Stimulated activated naive CD8-positive, alpha-beta T cell treated with anti-CD3 and anti-CD28 coated beads, Interleukin-15, amount 100 ng/mL, for 72 hours (primary cell): ENCODE measurements at places on chromosomes 7 and 10.

- no peak for DNase-seq
Measured at GRCh38 chr10:126185676-126186447, 202.4 kb downstream of the ADAM12 start.

DNA sequence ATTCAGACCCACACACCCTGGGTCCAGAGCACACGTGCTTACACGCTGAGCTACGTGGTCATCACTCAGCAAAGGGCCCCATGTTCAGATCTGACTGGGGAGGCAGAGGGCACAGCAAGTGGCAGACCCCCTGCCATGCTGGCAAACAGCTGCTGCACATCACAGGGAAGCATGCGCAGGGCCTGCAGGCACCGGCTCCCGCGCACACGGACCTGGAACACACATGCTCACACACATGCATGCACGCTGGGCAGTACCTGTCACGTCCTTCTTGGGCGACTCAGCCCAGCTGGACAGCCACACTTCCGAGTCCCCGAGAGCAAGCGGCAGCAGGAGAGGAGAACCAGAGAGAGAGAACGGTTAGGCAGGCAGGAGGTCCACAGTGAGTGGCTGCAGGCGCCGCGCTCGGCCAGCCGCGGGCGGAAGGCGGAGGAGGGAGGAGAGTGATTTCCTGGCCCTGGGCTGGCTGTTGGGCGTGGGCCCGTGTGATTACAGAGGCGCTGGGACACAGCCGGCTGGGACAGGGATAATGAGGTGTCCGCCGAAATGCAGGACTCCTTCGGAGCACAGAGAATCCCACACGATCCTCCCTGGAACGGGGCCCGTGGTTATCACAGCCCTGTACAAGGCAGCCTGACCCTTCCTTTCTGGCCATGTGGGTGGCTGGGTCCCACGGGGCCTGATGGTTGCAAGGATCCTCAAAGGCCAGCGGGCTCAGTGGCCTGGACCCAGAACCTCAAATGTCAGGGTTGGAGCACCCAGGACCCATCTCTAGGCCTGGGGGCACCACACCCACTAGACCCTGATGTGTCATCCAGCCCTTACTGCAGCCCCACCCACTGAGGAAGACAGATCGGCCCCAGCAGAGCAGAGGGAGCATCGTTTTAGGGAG is 175.1 kb downstream of the NEURL1 start:
- no peak for DNase-seq

- no peak for DNase-seq
Measured at GRCh38 chr7:151174246-151175046, 7.0 kb upstream of the GBX1 start.

- no peak for DNase-seq
Measured at GRCh38 chr10:128209862-128210214, 83.6 kb upstream of the MKI67 start.

- no peak for DNase-seq
Measured at GRCh38 chr10:33899578-33900531, 565.4 kb upstream of the NRP1 start.

DNA sequence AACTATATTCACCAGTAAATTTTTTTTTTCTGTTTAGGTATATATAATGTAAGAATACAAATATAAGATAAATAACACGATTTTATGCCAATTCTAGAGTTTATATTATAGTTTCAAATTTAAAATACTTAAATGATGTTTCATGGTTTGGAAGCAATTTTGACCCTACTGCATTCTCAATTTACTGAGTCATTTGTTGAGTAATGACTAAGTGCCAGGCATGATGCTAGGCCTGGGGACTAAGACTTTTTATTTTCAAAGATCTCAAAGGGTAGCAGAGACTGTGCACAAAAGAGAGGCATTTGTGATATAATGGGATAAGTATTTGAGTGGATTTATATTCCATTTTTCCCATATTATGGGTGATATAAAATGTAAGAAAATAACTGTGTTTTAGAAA is 78.9 kb upstream of the SMIM30 start:
- DNase-seq = no peak

DNA sequence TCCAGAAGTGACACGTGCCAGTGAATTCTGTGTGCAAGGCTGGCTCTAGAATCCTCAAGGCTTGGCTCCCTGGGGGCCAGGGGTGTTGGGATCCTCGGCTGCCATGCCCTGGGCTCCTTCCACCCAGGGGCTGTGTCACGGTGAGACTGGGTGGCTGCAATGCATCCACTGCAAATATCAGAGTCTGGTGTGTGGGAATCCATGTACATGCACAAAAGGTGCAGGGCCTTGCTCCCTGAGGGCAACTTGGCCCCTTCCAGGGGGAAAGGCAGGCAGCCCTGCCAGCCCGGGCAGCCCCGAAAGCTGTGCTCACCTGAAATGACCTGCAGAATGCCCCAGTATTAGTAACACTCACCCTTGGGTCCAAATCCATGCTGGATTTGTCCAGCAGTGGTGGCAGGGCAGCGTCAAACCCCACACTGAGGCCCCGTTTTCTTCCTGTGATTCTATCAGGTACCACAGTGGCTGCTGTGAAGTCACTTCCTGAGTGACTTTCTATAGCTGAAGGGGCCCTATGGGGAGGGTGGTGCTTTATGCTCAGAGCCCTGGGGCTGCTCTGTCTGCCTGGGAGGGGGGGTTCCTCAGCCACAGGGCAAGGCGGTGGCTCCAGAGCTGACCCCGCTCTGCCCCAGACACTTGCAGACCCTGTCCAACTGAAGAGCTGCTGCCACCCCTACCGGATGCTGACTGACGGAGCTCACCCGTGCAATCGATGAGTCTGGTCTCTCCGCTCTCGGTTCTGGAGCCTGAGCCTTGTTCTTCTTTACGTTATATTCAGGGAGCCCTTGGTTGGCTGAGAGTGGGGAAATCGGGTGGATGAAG is 317.7 kb downstream of the GLRX3 start:
- DNase-seq = no peak

GRCh38 chr10:79995979-79996634 is 47.2 kb upstream of the SFTPD start:
- no peak for DNase-seq

GRCh38 chr10:12422189-12422588 is 72.8 kb downstream of the CAMK1D start:
- DNase-seq = no peak

- DNase-seq = no peak
Measured at GRCh38 chr10:98474628-98475027, 27.9 kb upstream of the HPS1 start.

- no peak for DNase-seq
Measured at GRCh38 chr10:121527690-121528089, 70.6 kb downstream of the FGFR2 start.

DNA sequence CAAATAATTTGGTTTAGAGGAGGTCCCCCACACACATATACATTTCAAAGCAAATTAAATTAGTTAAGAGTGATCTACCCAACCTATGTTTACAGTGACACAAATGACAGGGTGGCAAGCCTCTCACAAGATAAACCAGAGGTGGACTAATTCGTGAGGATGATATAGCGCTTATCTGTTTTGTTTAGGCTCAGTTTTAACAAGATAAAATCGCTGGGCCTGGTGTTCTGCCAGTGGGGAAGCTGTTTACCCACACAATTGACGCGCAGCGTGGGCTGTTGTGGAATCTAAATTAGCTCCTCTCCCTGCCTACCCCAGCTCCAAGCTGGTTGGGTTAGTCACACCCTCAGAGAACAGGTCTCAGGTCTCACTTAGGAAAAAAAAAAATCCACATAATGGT is 16.7 kb upstream of the PLXNA4 start:
- DNase-seq = no peak

GRCh38 chr7:42017349-42017986 is 219.5 kb downstream of the GLI3 start:
- DNase-seq = no peak

DNA sequence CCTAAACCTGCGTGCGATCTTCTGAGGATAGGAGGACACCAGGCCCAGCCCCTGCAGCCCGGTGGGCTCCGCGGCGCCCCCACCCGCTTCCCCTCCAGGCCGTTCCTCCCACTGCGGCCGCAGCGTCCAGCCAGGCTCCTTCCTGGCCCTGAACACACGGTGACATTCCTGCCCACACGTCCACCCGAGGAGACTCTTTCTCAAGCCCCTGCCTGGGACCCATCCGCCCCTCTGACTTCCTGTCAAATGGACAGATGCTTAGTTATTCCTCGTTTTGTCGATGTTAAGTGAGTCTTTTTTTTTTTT is 32.4 kb upstream of the RNF32 start:
- no peak for DNase-seq

- no peak for DNase-seq
Measured at GRCh38 chr10:126889421-126889820, 15.8 kb upstream of the DOCK1 start.

- DNase-seq = no peak
Measured at GRCh38 chr10:19654576-19654975, 161.7 kb upstream of the PLXDC2 start.

GRCh38 chr7:100126239-100126930 is 382 bp upstream of the MBLAC1 start:
- DNase-seq = no peak

- DNase-seq = no peak
Measured at GRCh38 chr7:100247152-100247757, 27.5 kb downstream of the PVRIG start.

GRCh38 chr7:115009139-115009538 is 87.2 kb downstream of the MDFIC start:
- no peak for DNase-seq

GRCh38 chr7:30503274-30504212 is 1.1 kb downstream of the GGCT start:
- no peak for DNase-seq

GRCh38 chr10:79181227-79181626 is 112.5 kb downstream of the ZMIZ1 start:
- DNase-seq = no peak

- DNase-seq = no peak
Measured at GRCh38 chr7:107582875-107583274, 2.8 kb downstream of the BCAP29 start.

DNA sequence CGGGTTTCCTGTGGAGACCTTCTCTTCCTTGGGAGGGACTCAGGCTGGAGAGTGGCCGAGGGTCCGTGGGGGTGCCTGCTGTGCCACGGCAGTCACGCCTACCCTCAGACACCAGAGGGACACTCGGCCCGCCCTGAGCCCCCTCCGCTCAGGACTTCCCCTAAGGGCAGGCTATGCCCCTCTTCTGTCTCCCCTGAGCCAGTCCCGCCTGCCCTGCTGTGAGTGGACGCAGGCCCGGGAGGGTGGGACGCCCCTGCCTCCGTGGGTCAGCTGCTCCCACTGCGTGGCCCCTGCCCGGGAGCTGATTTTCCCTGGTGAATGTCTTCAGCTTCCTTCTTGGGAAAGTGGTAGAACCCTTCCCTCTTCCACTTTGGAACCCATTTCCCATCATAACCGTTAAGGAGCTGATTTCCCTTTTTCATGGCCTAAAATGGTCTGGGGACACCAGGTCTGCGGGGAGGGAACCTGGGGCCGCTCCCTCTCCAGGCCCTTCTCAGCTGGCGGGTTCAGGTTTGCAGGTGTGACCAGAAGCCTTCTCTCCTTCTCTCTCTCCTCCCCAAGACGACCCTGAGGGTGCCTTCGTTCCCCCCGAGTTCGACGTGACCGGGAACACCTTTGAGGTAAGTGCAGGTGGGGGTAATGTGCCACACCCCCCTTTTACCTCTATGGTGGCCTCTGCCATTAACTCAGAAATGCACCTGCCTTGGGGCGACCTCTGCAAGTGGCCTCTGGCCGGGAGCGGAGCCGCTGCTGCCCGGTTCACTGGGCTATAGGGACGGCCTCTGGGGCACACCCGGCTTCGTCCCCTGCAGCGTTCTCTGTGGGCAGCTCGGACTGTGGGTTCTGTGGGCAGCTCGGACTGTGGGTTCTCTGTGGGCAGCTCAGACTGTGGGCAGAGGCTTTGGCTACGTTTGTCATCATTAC is 7.9 kb downstream of the KNDC1 start:
- no peak for DNase-seq

DNA sequence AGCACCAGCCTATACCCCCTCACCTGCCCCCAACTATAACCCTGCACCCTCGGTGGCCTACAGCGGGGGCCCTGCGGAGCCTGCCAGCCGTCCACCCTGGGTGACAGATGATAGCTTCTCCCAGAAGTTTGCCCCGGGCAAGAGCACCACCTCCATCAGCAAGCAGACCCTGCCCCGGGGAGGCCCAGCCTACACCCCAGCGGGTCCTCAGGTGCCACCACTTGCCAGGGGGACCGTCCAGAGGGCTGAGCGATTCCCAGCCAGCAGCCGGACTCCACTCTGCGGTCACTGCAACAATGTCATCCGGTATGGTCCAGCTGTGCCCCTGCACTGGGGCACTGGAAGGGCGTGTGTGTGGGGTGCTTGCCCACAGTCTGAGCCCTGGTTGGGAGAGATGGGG is 40.0 kb upstream of the BMPR1A start:
- DNase-seq = no peak

DNA sequence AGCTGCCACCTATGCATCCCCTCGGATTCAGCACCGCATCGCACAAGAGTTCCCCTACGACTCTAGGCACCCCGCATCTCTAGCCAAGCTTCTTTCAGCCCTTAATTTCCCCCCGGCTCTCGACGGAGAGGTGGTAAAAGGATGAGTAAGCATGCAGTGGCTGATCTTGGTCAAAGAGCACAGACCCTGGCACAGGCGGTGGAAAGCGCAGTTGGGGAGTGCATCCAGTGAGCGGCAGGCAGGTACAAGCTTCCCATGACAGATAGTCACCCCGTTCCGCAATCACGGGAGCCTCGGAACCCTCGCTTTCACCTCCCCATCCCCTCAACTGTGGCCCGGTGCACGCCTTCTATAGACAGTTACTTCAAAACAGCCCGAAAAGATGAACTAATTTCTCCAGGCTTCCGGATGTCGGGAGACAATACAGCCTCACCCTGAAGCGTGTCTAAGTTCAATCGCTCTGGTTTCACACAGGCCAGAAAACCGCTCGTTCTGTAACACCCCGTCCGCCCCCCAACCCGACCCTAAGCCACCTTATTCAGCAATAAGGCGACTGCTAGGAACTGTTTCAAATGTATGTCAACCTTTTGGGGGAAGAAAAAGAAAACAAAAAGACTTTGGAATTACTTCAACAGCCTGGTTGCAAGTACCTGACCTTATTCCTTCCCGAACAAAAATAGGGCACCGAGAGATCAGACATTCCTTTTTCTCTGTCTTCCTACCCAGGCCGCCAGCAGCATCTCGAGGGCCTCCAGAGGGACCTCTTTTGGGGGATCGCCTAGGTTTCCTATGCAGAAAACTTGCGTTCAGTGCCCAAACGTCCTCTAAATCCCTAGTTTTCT is 1.4 kb downstream of the RHEB start:
- DNase-seq = peak; percentile 70
